Fibroblast of upper back skin (primary cell): ENCODE measurements at places on chromosomes 12 and 14.

DNA sequence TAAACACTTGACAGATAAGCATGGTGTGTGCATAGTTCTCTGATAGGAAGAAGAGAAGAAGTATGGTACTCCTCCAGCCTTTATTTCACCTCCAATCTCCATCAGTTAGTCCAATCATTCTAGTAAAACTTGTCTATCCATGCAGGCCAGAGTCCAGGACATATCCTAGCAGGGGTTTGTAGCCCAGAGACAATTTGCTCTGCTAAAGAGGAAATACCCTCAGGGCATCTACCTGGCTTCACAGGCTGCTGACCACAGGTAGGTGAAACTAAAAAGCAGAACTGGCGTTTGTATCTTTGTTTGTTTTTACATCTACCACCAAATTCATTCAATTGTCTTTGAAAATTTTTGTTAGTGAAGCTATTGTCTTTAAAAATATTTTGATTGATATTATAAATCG is 717.6 kb downstream of the FSCB start:
- no peak for DNase-seq

DNA sequence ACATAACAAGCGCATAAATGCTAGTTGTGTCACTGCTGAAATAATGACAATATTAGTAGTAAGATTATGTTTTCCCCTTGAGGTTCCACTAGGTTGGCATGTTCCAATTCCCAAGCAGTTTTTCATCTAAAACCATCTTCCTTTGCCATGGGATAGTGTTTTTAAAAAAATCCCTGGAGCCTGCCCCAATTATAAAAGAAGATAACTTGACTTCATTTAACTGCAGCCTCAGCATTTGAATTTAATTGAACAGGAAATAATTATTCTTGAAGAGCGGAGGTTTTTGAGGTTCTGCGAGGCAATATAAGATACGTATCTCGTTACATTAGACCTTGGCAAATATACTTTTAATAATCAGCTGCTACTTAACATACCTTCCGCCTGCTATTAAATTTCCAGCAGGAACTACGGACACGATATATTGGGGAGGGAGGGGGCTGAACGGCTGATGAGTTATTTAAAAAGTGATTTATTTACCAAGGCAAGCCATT is 65.2 kb upstream of the HSPB8 start:
- DNase-seq: no peak

DNA sequence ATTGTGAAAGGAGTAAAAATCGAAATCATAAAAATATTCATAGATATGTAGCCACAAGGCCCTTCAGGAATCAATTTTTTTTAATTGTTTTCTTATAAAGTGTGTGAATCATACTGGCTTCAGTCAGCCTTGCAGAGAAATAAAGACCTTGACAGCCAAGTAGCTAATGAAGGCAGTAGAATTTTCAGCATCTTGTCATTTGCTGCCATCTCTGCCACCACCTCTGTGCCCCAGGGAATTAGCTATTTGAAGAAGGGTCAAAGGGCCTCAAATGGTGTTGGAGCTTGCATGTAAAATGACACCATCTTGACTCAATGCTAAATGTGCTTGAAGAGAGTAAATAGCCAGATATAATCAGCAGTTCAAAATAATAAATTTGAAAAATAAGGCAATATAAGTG is 359.4 kb upstream of the DCN start:
- DNase-seq: no peak

- no peak for DNase-seq
These were observed 266.9 kb upstream of the ATP2B1 start for GRCh38 chr12:89975574-89975973.

- DNase-seq: no peak
These were observed 22.9 kb upstream of the CCND2 start for GRCh38 chr12:4250691-4251090.

GRCh38 chr14:89587136-89587420 is 170.0 kb upstream of the FOXN3 start:
- no peak for DNase-seq
